ENCODE measurements at places on chromosomes 2 and 18. TPM values are rescaled to one million over a fixed set of nuclear protein-coding genes. Genes with fewer than 3 reads are reported as not detected.

DNA sequence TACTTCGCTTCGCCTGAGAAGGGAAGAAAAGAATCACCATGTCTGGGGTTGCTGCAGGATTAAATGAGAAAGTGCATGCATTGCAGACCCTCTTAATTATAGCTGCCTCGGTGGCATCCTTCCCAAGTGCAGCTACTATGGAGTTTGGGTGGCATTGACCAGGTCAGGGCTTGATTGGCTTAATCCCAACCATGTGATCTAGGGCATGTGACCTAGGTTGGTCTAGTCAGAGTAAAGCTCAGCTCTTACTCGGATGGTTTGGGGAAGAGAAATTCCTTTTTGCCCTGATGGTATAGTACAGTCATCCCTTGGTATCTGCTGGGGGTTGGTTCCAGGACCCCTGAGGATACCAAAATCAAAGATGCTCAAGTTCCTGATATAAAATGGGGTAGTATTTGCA is 178.2 kb upstream of the RAB12 start:
- H3K4me3 ChIP-seq = no peak overlapping the region
- peaks cover 3% of the 10 kb centered on the region for H3K27me3 ChIP-seq
- no peak for DNase-seq

- H3K27ac ChIP-seq = no peak overlapping the region
- H3K4me1 ChIP-seq = no peaks in the 10 kb centered on the region
- H3K4me3 ChIP-seq = no peak overlapping the region
Observed at GRCh38 chr18:21513292-21513691, 87.2 kb downstream of the ESCO1 start.

GRCh38 chr2:98946855-98947254 is 10.8 kb upstream of the CRACDL start:
- H3K4me3 ChIP-seq = no peak overlapping the region
- no peak overlapping the region for H3K27ac ChIP-seq
- no peaks in the 10 kb centered on the region for H3K27me3 ChIP-seq
- H3K4me1 ChIP-seq = no peaks in the 10 kb centered on the region

DNA sequence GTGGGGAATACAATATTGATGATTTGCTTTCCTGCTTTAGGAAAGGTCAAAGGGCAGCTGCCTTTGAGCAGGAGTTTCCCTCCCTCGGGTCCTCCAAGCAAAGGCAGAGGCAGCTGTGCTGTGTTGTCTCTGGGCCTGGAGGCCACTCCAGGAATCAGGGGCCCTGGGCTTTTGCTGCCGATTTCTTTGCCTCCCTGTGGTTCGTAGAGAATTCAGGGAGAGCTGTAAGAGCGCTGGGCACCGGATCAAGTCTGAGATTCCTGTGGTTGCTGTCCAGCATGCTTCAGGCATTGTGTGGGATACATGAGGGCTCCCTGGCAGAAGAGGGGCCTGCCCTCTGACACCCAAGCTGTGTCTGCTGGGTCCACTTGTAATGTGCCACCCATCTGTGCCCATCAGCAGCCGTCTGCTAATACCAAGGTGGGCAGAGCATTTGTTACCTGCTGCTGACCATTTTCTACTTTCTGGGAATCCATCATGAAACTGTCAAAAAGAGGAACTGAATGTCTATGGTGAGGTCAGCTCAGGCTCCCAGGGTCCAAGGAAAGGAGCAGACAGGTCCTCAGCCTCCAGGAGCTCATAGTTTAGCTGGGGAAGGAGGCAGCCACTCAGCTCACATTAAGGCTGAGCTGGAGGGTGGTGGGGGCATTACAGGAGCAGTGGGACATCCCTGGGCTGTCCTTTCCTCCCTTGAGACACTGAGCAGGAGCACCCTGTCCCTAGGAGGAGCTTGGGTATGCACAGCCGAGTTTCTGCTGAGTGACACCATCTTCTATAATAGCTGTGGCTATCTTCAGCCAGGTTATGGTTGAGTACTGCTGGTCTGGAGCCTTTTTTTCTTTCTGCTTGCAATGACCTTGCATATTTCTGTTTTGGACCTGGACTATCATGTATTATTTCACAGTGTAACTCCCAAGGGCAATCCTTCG is 68.5 kb downstream of the CTIF start:
- H3K36me3 ChIP-seq = no peaks in the 10 kb centered on the region
- H3K27ac ChIP-seq = peak overlapping the region; percentile 95
- peaks cover 26% of the 10 kb centered on the region for H3K27me3 ChIP-seq
- DNase-seq = peak; percentile 70

DNA sequence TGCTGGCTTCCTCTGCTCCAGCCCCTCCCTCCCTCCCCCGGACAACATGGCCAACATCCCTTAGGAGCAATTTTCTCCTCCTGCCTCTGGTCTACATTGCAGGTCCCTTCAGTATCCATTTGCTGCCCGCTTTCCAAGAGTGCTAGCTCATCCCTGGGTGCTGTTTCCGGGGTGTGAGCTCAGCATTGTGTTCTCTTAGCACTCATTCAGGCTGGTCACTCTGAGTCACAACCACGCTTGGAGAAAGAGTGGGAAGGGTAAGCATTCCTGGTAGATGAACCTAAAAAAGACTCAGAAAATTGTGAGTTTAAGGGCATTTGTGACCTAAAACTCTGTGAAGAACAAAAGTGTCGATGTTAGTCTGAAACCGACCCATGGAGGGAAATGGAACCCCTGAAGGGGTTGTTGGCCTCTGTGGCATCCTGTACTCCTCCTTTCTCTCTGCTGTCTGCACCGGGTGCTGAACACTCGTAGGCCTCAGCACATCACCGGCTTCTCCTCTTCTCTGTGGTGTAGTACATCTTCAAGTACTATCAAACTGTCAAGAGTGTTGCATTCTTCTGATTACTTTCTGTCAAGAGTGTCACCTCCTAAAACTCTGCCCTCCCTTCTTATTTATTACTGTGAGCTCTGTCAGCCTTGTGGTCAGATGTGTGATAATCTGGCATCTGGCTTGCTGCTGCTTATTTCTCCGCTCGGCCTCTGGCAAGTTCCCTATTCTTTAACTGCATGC is 73.0 kb downstream of the CTNNA2 start:
- H3K4me1 ChIP-seq = peaks cover 11% of the 10 kb centered on the region
- H3K27ac ChIP-seq = no peak overlapping the region
- no peak overlapping the region for H3K4me3 ChIP-seq
- peak; percentile 21 for DNase-seq

GRCh38 chr2:211093743-211094303 is 537.4 kb downstream of the CPS1 start:
- no peak overlapping the region for H3K4me3 ChIP-seq
- H3K27ac ChIP-seq = no peak overlapping the region

The MYOM1 gene
- 1.3 TPM for total RNA-seq

DNA sequence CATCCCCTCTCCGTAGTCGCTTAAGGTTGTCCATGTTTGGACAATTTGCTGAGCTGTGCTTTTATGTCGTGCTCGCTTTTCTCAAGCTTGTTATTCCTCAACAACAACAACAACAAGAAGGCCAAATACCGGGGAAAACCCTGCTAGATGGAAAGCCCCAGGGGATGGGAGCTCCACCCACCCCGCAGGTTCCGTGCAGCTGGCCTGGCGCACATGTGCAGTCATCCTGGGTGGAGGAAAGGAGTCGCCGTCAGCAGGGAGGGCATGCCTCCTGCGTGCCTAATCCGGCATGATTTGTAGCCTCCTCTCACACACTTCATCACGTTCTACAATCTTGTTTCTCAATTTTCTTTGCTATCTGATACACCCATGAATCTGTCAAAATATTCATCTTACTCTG is 87.4 kb upstream of the SALL3 start:
- H3K36me3 ChIP-seq = peaks cover 25% of the 10 kb centered on the region
- DNase-seq = no peak
- no peaks in the 10 kb centered on the region for H3K27me3 ChIP-seq
- no peaks in the 10 kb centered on the region for H3K4me1 ChIP-seq

- peaks cover 11% of the 10 kb centered on the region for H3K27me3 ChIP-seq
- no peak for DNase-seq
- peaks cover 12% of the 10 kb centered on the region for H3K4me1 ChIP-seq
- H3K36me3 ChIP-seq = no peaks in the 10 kb centered on the region
Observed at GRCh38 chr2:45024600-45025291, 15.5 kb upstream of the SIX2 start.

DNA sequence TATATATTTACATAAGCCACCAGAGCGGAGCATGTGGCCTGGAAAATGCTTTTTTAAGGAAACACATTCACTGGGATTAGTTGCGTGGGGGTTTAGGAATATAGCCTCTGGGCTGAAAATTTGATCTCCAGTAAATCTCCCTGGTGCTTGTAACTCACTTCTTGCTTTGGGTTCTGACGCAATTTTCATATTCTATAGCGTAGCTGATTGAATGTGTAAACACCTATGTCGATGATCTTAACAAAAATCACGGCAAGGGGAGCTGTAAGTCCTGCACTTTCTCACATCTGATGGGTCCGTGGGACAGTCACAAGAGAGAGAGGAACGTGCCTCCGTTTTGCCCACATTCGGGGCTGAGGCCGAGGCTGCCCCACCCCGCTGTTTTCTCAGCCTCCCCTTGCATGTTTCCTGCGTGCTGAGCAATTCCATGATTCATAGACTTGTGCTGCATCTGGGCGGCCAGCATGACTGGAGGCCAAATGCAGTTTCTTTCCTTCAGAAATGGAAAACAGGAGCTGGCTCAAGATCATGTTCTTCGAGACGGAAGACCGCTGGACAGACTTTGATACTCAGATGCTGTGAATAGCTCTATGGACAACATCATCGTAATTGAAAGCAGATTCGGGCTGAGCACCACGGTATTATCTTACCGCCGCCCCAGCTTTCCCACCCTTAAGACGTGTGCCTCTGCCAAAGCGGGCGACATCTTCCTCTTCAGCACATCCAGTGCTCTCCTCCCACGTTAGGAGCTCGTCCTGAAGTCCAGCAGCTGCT is 109.2 kb downstream of the TMEM18 start:
- H3K27ac ChIP-seq = no peak overlapping the region
- H3K27me3 ChIP-seq = peaks cover 3% of the 10 kb centered on the region
- peaks cover 11% of the 10 kb centered on the region for H3K36me3 ChIP-seq
- no peak overlapping the region for H3K4me3 ChIP-seq
- DNase-seq = no peak

DNA sequence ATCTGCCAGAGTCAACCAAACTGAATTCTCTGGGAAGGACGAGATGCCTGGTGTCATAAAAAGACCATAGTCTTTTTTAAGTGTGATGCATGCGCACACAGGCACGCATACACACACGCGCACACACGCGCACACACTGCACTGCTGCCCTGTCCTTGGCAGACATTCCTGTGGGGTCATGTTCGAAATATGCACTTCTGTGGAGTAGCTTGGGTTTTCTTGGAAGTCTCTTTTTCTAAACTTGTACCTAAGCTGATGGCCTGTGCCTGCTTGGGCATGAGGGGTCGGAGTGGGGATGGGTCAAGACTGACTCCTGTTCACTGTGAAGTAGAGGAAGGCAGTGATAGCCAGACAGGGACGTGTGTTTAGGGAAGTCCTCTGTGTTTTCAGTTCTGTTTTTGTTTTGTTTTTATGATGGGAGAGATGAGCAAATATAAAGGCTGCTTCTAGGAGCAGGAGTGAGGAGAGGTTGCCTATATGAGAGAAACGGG is 4.0 kb upstream of the RMC1 start:
- H3K4me1 ChIP-seq = peaks cover 11% of the 10 kb centered on the region
- H3K27ac ChIP-seq = no peak overlapping the region
- H3K36me3 ChIP-seq = no peaks in the 10 kb centered on the region
- H3K4me3 ChIP-seq = no peak overlapping the region
- no peak for DNase-seq

- peaks cover 2% of the 10 kb centered on the region for H3K36me3 ChIP-seq
- no peak for DNase-seq
- H3K4me1 ChIP-seq = no peaks in the 10 kb centered on the region
- H3K27ac ChIP-seq = no peak overlapping the region
- no peak overlapping the region for H3K4me3 ChIP-seq
Observed at GRCh38 chr2:203543898-203544328, 8.8 kb upstream of the RAPH1 start.

DNA sequence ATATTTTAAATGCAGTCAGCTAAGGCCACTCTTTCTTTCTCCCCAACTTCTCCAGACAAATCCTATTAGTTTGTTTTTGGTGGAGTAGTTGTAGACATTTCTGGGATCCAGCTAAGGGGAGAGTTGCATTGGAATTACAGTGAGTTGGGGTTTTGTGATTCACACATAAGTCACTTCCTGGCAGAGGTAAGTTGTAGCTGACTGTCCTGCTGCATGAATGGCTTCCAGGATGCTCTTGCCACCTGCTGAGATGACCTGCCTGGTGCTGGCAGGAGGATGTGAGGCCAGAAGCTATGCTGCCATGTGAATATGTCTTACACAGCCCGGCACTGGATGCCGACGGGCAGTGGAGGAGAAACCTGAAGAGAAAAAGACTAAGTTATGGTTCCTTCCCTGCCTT is 243.7 kb downstream of the TDRD15 start:
- H3K36me3 ChIP-seq = no peaks in the 10 kb centered on the region
- DNase-seq = no peak
- no peaks in the 10 kb centered on the region for H3K27me3 ChIP-seq
- no peaks in the 10 kb centered on the region for H3K4me1 ChIP-seq
- no peak overlapping the region for H3K4me3 ChIP-seq
- no peak overlapping the region for H3K27ac ChIP-seq

The CBLN2 gene
- 0.17 TPM for total RNA-seq

Measured in glutamatergic neuron (in vitro differentiated cells).